ENCODE measurements at places on chromosomes 7 and 10.
A peak's percentile ranks its signal among the peaks of the same experiment; 100 is the strongest.

GRCh38 chr10:121680879-121681655 lies 82.8 kb upstream of the FGFR2 start:
- DNase-seq, result no peak

DNA sequence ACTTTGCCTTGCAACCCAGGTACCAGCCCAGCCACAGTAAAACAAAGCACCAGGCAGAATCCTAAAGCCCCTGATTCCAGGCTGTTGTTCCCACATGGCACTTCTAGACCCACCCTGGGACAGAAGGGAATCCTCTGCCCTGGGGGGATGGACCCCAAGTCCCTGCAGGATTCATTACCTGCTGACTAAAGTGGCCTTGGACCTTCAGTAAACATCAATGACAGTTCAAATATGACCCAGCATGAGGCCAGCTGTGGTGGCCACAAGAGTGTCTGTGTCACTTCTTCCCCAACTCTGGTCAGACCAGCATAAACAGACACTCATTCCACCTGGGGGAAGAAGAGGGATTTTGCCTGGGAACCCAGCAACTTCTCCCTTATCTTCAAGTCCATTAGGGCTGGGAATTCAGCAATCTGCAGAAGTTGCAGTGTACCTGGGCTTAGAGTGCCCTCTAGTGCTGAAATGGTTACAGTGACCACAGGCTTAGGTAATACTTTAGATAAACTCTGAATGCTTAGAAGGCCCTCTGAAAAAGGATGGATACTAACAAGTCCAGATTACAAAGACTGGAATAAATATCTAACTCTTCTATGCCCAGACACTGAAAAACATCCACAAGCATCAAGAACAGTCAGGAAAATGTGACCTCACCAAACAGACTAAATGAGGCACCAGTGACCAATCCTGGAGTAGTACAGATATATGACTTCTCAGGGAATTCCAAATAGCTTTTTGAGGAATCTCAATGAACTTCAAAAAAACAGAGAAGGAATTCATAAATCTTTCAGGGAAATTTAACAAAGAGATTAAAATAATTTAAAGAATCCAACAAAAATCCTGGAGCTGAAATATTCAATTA lies 108.5 kb upstream of the TMEM168 start:
- no peak for DNase-seq

GRCh38 chr7:43869006-43869866 lies at the start of gene MRPS24:
MRPS24 (minus strand) TSS chr7:43869517; CDS start chr7:43869495, 22 bp downstream.
- peak; percentile 87 for DNase-seq

DNA sequence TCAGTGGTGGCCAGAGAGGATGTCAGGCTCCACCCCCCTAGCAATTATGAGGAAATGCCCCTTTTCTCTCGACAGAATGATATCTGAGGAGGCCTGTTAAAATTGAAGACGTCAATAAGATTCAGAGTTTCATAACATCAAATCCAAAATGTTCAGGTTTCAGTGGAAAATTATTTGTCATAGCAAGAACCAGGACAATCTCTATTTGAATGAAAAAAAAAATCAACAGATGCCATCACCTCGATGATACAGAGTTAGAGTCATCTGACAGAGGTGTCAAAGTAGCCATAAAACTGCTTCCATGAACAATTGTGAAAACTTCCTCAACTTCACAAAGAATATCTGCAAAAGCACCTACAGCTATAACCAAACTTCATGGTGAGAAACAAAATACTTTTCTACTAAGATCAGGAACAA lies 7.7 kb downstream of the TMEM273 start:
- DNase-seq, result no peak

DNA sequence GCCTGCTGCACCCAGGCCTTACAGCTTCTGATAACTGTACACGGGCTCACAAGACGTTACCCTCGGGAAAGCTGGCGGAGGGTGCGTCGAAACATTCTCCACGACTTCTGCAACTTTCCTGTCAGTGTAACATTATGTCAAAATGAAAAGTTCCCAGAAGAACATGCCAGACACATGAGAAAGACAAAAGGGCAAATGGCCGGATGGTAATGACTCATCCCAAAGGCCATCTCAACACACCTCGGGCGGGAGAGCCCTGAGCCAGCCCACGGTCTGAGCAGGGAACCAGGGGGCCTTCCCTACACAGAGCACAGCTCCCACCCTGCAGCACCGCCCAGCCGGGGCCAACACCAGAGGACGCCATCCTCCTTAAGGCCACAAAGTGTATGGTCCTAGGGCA lies 118.7 kb downstream of the MAD1L1 start:
- no peak for DNase-seq

DNA sequence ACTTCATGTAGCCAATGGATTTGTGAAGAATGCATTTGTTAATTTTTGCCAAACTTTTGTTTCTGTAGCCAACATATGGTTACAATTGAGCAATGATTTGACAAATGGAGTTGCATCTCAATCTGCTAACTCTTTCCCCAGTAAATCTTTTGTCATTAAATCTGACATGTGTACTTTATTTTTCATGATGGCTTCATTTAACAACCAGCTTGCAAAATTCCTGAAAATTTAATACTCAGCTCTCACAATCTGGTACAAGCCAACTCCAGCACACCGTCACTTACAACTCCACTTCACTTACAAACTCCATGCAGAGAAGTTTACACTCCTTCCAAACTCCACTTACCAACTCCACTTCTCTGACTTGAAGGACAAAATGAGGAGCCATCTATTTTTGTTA lies 26.5 kb upstream of the HIBADH start:
- no peak for DNase-seq

DNA sequence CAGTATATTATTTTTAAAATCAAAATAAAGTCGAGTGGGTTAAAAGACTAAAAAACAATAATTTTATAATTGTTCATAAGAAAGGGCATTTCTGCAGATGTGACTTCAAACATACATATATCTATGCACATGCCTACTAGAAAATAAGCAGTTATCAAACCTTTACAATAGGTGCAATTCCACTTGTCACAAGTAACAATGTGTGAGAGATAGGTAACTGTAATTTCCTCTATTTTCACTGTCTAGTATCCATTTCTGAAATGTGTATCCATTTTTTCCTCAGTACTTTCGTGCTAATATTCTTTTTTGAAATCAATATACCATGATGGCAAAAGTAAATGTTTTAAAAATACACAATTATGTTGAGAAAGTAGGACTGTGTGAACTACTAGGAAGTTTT lies 96.9 kb upstream of the GNAI1 start:
- no peak for DNase-seq

DNA sequence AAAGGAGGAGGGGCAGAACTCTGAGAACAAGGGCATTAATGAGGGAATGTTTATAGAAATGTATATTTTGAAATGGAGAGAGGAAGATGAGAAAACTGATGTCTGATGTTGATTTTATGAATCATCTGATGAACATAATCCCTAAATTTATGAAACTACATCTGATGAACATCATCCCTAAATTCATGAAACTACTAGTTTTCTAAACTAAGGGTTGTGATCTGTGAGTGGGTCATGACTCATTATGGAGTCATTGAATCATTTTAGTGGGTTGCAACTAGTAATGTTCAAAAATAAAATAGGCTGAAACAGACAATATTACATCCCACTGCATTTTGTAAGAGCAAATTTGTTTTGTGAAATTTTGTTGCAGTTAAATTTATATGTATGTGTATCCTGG lies 442.6 kb upstream of the TEX47 start:
- DNase-seq, result no peak

- DNase-seq, result no peak
Measured at GRCh38 chr10:126169899-126170298, 218.4 kb downstream of the ADAM12 start.

DNA sequence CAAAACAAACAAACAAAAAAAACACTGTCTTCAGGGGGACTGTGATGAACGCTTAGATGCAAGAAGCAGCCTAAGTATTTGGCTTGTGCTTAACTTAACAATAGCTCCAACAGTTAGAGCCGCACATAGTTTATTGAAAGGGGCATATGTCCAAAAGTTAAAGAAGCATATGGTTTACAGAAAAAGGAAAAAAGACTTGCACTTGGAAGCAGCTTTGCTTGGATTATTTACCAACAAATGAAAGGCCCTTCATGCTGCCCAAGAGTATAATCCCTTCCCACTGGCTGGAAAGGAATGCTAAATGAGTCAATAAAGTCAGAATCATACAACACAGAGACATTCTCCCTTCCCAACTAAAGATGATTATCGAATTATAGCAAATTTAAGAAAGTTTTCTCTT lies 77.9 kb downstream of the GLI3 start:
- no peak for DNase-seq

DNA sequence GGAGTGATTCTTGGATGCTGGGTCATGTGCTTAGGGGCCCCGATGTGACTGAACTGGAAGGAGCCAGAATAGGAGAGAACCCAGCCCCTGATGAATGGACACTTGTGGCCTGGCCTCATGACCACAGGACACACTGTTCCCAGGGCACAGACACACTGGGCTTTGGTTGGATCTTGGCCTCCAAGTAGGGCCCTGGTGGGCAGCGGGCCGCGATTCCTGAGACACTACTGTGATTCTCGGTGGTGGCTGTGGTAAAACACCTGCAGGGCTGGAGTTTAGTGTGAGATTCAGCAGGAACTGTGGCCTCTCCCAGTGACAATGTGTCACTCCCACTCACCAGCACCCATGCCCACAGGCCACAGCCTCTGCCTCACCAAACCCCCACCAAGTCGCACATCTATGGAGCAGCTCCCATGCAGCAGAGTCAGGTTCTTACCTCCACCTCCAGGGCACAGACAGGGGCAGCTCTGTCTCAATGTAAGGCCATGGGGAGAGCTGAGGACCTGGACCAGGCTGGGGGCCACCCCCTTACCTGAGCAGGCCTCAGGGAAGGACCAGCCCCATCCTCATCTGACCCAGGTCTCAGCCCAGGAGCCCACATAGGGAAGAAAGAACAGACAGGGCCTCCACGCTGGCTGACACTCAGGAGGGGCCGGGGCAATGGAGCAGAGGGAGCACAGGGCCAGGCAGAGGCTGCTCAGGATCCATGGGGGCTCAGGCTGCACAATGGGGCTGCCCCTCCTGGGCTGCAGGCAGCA lies 33.2 kb upstream of the ZNF716 start:
- DNase-seq, result no peak

- no peak for DNase-seq
Measured at GRCh38 chr7:7051206-7051877, 131.0 kb upstream of the C1GALT1 start.

DNA sequence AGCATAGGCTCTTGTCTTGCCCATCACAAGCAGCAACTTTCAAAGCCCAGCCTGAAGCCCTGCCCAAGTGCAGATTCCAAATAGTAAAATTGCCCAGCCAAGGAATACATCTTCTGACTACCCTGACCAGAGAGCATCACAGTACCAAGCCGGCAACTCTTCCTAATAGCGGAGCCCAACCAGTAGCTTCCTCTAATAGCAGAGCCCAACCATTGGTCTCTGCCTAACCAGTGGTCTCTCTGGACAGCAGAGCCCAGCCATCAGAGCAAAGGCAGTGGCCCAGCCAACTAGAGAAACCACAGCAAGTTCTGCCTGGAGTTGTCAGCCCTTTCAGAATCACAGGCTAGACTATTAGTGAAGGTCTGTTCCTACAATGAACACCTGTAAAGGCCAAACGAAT lies 285.6 kb downstream of the HGF start:
- DNase-seq, result no peak

GRCh38 chr10:124298891-124299290 lies 119.8 kb downstream of the OAT start:
- DNase-seq, result no peak

GRCh38 chr7:41085244-41085643 lies 617.6 kb downstream of the INHBA start:
- no peak for DNase-seq

- DNase-seq, result no peak
Measured at GRCh38 chr10:114486938-114487814, 82.9 kb upstream of the AFAP1L2 start.

- DNase-seq, result no peak
Measured at GRCh38 chr7:156380261-156380660, 260.3 kb upstream of the RNF32 start.

- DNase-seq, result no peak
Measured at GRCh38 chr10:63574011-63574410, 52.8 kb downstream of the REEP3 start.

DNA sequence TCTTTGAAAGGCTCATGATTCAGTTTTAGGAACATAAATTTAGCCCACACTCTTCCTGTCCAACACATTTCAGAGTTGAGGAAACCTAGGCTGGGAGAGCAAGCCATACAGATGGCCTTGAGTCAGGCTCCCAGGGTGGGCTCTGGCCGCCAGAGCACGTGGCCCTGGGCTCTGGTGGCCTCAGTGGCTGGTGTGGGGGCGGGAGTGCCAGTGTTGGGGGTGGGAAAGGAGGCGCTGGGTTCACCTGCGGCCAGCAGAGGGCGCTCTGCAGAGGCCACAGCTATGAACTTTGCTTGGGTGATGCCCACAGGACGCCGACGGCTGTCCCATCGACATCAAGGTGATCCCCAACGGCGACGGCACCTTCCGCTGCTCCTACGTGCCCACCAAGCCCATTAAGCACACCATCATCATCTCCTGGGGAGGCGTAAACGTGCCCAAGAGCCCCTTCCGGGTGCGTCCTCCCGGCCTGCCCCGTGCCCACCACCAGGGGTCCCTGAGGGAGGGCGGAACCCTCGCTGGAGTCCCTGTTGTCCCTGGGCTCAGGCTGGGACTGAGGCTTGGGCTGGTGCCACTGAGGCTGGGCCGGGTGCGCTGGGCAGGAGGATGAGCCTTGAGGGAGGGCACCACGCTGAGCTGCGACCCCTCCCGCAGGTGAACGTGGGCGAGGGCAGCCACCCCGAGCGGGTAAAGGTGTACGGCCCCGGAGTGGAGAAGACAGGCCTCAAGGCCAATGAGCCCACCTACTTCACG lies 11.9 kb downstream of the FLNC start:
- peak; percentile 41 for DNase-seq

GRCh38 chr7:134329614-134330346 lies 13.1 kb upstream of the SLC35B4 start:
- DNase-seq, result no peak

DNA sequence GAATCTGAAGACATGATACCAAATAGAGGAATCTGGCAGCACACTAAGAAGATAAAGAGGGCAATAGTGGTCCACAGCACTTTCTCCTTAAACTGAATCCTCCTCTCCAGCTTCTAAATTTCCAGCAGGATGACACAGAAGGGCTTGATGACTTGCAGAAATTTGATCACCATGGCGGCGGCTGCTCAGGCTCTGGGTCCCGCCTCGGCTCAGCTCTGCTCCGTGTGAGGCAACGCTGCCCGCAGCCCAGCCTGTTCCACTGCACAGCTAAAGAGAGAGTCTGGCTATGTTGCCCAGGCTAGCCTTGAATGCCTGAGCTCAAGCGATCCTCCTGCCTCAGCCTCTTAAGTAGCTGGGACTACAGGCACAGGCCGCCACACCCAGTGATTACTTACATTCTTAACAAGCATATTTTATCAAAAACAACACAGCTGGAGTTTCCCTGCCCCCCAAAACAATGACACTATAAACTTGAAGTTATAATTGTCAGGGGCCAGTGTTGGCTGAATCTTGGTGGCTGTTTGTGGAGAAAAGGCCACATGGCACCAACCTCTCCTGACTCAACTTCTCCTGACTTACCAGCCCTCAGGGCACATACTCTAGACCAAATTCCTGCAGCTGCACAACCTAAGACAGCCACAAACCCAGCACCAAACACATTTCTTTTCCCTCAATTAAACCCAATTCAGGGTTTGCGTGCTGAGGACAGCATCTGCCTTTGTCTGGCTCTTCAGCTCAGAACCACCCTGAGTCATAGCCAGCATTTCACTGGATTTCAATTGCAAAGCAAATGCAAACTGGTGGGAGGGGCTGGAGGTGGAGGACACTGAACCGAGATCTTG lies 11.6 kb upstream of the TNPO3 start:
- DNase-seq, result no peak

Measured in activated T-helper 2 cell treated with anti-CD3 and anti-CD28 coated beads, Interferon-gamma antibody, Interleukin-2, Interleukin-4, amounts not matched to agents 10 μg/mL and 5 μg/mL and 100 μg/mL, durations not matched to agents 14 hours and 24 hours and 36 hours (primary cell).